Common myeloid progenitor, CD34-positive (primary cell): ENCODE measurements at places on chromosomes 7 and 10.

DNA sequence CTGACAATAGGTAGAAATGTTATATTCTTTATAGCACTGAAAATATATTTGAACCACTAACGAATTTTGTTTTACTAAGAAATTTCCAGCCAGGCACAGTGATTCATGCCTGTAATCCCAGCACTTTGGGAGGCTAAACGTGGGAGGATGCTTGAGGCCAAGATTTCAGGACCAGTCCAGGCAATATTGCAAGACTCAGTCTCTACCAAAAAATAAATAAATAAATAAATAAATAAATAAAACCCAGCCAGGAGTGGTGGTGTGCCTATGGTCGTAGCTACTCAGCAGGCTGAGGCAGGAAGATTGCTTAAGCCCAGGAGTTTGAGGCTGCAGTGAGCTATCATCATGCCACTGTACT lies 39.8 kb downstream of the PIP4K2A start:
- no peak for DNase-seq

- DNase-seq, result no peak
Observed at GRCh38 chr10:124449170-124450011, 444 bp downstream of the NKX1-2 start.

GRCh38 chr7:66505531-66506451 lies 122.9 kb upstream of the KCTD7 start:
- DNase-seq, result peak; percentile 22

GRCh38 chr7:7895754-7896153 lies 72.8 kb upstream of the GLCCI1 start:
- DNase-seq, result no peak

DNA sequence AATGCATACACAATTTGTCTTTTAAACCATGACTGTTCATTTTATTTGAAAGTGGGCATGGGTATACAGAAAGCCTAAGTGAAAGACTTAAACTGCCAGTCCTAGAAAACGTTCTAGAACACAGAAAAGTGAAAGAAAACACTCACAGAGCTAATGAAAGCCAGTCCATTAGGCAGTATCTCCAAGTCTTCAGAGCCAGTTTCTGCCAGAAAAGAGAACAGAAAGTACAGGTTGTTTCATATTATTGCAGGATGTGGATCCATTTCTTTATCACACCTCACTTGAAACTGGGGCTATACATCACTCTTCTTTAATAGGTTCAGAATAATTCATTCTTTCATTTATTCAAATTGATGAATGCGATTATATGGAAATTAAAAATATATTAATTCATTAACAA lies 7.7 kb downstream of the PON1 start:
- DNase-seq, result no peak

- no peak for DNase-seq
Observed at GRCh38 chr10:113447278-113447677, 105.6 kb upstream of the HABP2 start.

DNA sequence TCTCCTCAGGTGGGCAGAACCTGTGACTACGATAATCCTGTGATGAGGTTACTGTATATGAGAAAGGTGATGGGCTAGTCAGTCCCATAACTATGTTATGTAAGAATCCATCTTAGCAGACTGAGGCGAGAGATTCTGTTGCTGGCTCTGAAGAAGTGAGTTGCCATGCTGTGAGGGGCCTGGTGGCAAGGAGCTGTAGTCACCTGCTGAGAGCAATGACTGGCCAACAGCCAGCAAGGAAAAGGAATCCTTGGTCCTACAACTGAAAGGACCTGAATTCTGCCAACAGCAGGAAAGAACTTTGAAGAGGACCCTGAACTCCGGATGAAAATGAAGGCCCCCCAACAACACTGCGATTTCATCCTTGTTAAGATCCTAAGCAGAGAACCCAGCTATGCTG lies 31.0 kb upstream of the DNAJB12 start:
- DNase-seq, result no peak

- DNase-seq, result no peak
Observed at GRCh38 chr7:93758631-93759030, 131.9 kb downstream of the TFPI2 start.

- no peak for DNase-seq
Observed at GRCh38 chr10:43263551-43264343, 3.1 kb downstream of the RASGEF1A start.

GRCh38 chr10:45044290-45044689 lies 43.6 kb downstream of the ZNF22 start:
- no peak for DNase-seq

GRCh38 chr7:8396294-8396693 lies 37.1 kb upstream of the NXPH1 start:
- no peak for DNase-seq

DNA sequence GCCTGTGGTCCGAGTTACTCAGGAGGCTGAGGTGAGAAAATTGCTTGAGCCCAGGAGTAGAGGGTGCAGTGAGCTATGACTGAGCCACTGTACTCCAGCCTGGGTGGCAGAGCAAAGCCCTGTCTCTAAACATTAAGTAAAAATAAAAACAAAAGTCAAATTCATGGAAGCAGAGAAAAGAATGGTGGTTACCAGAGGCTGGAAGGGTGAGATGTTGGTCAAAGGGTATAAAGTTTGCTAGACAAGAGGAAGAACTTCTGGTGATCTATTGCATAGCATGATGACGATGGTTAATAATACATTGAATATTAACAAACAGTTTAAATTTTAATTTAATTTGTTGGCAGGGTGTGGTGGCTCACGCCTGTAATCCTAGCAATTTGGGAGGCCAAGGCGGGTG lies 68.1 kb downstream of the CRPPA start:
- DNase-seq, result no peak

DNA sequence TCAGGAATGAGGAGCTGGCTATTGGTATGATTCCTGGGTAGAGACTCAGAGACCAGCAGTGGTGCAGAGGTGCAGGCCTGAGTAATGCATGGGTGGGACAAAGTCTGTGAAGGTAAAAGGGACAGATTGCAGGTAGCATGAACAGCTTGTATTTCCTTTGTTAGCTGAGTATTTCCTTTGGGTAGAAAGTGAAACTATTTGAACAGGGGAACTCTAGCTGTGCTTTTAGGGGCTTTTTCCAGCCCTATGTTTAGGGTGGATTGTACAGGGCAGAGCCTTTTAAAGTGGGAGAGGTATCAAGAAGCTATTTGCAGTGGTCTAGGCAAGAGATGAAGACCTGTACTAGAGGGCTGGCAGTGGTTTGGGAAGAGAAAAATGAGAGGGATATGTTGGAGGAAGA lies 739.9 kb downstream of the REEP3 start:
- DNase-seq, result no peak
